ENCODE measurements at places on chromosomes 4 and X.

GRCh38 chr4:69126024-69126423 is 29.8 kb downstream of the UGT2B7 start:
- no peak for DNase-seq

GRCh38 chrX:69424910-69425309 is 79.2 kb upstream of the NALF2 start:
- DNase-seq: peak; percentile 53

DNA sequence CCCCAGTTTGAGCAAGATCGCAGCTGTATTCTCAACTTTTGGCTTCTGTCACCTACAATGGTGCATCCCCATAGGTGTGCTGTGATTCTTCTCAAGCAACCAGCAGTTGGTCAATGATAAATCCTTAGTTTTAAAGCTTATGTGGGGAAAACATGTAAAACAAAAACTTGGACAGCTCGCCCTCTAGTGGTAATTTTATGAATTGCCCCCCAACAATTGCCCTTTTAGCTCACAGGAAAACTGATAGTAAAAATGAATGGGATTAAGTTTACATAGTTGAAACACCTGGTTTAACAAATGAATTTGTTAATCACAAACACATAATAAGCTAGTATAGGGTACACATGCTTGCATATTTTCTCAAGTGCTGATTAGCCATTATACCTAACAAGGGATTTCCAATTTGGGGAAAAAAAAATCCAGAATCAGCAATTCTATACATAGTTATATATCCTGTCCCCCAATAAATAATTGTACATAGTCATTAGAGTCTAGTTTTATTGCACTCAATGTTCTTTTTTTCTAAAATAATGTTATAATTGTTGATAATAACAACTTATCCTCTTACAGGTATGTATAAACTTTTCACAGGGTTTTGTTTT is 30.1 kb downstream of the TEX13A start:
- DNase-seq: no peak

DNA sequence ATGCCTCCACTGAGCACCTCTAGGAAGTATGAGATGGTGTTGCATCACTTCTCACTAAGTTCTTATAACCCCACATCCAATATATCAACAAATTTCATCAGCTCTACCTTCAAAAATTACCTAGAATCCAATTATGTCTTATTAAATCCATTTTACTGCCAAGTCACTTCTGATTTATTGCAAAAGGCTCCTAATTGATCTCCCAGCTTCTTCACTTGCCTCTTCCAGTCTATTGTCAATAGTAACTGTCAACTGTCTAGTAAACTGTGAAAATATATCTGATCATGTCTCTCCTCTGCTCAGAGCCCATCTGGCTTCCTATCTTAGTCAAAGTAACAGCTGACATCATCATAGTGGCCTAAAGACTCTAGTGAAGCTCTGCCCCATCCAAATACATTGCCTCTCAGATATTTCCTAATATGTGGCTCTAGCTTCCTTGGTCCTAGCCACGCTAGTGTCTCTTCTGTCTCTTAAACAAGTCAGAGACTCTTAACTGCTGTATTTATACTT is 414.5 kb upstream of the ATOH1 start:
- no peak for DNase-seq

DNA sequence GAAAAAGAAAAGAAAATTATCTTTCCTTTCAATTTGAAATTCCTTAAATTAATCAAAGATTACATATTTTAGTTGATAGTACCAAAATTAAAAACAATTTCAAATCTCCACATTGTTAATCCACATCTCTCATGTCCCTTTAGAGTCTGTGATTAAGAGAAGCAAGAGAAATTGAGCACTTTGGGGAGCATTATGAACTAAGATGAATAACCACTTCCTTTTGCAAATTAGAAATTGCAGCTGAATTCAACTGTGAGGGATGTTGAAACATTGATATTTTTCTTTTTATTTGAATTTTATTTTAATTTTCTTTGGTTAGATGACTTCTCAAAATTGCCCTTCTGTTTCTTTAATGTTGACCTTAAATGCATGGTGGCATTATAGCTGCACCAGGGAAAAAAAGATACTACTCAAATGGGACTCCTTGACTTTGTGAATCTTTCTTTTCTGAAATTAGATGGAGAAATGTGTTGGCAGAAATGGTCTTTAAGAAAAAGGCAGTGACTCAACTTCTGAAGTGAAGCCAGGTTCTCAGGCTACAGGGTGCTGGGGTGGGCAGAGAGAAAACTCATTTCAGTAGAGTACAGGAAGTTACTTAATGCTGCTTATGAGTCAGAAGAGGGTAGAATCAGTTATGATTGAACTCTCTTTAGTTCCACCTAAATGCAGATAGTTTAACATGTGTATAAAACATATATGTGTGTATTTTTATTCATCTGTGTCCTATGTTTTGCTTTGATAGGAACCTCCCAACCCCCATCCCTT is 92.0 kb upstream of the TNIP3 start:
- no peak for DNase-seq

DNA sequence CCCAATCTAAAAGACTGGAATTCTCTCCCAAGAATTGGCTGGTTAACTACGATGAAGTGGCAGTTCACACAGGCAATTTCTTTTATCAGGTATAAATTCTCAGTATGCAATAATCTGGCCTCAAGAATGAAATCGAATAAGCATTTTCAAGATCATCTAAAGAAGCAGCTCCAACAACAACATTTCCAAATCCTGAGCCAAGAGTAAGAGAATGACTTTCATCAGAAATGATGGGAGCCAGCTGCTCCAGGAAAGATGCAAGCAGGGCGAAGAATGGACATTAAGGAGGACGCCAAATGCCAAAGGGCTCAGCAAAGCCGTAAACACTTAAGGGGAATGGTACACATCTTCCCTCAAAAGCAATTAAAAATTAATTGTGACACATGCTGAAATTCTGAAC is 12.0 kb downstream of the ADAMTS3 start:
- DNase-seq: no peak

DNA sequence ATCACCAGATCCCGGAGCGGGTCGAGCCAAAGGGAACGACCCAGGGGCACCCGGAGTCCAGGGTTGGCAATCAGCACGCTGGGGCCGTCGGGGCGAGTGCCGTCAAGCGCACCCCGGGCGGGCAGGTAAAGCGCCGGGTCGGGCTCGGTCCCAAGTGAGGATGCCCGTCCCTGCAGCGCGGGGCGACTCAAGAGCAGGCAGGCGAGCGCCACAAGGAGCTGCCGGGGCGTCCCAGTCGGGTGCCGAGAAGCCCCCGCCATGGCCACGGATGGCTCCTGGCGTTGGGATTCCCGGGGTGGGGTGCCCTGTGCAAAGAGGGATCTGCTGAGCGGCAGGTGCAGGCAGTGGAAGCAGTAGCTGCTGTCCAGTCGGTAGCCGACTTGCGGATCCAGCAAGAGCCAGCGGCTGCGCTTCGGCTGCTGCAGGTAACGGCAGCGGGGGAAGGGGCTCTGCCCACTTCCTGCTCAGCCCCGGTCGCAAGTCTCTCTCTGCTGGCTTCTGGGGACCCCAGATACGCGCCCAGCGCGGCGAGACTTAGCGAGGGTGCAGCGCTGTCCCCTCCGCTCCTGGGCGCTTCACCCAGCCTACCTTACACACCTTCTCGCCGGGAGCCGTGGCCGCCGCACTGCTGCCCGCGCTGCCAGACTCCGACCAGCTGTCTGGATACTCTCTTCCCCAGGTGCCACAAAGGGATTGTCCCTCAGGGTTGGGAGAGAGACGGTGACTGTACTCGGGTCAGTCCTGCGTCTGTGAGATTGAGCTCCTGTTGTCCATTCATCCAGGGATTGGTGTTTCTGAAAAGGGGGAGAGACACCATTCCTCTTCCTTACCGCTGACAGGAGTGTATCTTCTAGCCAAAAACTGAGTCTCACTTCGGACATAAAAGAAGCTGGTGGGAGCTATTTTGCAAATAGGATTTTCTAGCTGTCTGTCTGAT is at the start of gene FREM3:
TSS of gene FREM3 (minus strand) at position 260 of the 937 bp plus-strand sequence. CDS start at position 260, 0 bp downstream.
- peak; percentile 63 for DNase-seq

- DNase-seq: no peak
Measured at GRCh38 chr4:89301902-89302301, 5.7 kb downstream of the GPRIN3 start.

DNA sequence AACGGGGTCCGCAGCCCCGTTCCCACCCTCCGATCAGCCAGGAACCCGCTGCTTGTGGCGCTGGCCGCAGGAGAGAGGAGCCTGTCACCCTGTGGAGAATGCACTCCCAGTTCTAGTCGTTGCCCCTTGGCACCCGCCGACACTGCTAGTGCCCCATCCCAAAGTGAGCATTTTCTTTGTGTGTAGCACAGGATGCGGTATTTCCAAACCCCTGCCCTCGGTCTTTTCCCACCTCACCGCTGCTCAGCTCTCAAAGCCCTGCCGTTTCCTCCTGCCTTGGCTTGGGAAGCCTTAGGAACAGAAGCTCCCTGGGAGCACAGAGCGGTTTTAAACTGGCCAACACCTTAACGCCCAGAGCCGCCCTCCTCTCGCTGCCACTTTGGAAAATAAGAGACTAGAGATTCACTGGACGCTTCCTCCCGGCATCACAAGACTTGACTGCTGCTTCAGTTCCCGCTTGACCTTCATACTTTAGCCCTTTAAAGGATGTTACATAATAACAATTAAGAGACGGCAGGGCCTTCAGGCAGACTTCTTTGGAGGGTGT is 772 bp downstream of the CYP4V2 start:
- peak; percentile 16 for DNase-seq

DNA sequence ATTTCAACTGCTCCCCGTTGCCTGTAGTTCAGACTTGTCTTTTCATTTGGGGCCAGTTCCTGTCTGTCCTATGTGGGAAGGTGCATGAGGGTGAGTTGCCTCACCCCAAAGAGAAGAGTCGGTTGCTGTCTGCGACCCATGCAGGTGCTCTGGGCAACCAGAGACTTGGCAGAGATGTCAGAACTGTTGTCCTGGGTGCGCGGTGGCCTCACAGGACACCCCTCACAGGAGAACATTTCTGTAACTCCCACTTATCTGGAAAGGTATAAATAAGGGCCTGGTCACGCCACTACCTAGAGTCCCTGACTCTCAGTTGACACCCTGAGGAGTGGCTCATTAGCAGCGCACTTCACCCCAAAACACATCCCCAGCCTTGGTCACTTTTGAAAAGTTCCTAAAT is 9.7 kb upstream of the NAT8L start:
- no peak for DNase-seq

DNA sequence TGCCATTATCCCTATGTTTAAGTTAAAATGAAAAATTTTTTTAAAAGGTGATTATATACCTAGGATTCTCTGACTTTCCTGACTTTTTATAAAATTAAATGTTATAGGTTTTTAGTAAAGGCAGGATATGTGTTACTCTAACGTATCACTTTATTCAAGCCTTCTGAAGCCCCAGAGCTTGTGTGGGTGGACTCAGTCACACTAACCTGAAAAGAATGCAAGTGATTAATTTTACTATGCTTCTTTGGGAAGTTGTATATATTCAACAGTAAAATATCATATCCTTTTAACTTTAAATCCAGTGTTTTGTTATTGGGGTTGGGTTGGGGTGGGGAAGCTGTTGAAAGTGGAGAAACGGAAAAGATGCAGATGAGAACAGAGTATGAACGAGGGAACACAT is 22.8 kb downstream of the PDLIM3 start:
- no peak for DNase-seq

- DNase-seq: no peak
Measured at GRCh38 chr4:17400686-17401085, 111.2 kb downstream of the QDPR start.

DNA sequence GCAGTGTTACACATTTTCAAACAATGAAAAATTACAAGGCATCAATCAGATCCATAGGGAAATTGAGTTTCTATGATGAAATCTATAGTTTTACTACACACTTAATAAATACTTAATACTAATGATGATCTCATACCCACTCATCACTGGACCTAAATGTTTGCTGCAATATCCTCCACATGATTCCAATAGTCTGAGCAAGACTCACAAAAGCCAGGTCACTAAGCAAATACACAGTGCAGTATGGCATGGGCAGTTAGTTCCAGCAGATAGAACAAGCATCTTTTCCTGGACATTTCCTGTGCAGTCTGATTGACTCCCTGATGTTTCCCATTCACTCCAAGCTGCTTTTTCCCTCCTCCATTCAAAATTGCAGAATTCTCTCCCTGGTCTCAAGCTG is 109.0 kb upstream of the ATOH1 start:
- DNase-seq: no peak
